A172 (cell line): ENCODE measurements at places on chromosomes 5 and 9. TPM values are rescaled to one million over a fixed set of nuclear protein-coding genes. Genes with fewer than 3 reads are reported as not detected.

- DNase-seq, result no peak
Measured at GRCh38 chr5:150070821-150071220, 15.5 kb downstream of the CSF1R start.

GRCh38 chr9:75964427-75964826, 74.0 kb downstream of the PCSK5 start:
- DNase-seq, result peak; percentile 4

DNA sequence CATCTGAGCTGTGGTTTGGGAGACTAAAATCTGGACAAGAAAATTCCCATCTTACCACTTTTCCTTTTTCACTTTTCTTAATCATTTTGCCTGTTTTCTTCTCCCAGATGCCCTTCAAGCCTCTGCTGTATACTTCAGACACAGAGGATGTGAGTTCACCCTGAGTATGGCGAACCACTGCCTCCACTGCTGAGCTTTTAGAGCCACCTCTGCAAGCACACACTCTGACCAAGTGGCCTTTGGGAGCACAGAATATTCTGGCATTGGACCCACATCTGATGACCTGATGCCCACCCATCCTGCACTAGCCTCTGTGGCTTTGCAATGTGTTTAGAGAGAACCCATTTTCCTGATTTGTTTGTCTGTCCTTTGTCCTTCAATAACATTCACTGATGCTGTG, 32.5 kb downstream of the TERT start:
- DNase-seq, result peak; percentile 13

GRCh38 chr9:132239999-132240840, 78.4 kb downstream of the NTNG2 start:
- DNase-seq, result no peak

DNA sequence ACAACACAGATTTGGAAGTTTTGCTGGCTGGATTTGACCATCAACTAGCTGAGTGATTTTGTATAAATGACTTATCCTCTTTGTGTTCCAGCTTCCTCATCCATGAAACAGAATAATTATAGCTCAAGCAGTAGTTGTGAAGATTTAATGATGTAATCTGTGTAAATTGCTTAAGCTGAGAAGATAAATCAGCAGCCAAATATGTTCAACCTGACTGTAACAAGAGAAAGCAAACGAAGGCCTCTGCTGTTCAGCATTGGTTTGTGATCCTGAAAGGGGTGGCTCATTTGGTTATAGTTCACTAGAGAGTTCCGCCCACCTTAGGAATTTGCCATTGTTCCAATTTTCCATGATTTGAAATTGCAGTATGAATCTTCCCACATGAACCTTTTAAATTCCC, 75.7 kb upstream of the CCDC112 start:
- DNase-seq, result no peak

DNA sequence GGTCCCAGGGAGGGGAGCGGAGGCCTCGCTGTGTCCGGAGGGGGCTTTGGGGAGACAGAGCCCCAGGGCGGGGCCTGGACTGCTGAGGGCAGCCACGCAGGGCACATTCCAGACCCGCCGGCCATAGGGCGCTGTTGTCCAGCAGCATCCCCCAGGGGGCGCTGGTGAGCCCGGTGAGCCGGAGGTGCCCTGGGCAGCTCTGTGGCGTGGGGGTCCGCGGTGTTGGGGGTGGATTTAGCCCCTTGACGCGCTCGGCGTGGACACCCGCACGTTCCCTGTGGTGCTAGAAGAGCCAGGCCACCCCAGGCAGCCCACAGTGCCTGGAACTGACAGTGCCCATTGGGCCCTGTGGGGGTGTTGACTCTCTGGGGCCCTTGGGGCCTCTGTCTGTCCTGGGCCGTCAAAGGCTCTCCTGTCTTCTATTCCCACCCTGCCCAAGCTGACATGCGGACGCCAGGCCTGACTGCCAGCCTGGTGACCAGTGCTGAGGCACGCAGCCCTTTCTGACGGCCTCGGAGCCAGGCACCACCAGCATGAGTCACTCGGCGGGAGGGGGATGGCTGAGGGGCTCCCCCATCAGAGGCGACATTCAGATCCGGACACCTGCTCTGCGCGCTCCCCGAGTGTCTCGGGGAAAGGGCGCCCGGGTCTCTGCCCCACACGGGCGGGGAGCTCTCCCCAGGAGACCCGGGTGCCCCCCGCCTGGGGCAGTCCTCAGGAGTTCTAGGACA, 23.9 kb downstream of the TPPP start:
- DNase-seq, result no peak

GRCh38 chr9:81613002-81613812, 76.1 kb downstream of the TLE1 start:
- no peak for DNase-seq

DNA sequence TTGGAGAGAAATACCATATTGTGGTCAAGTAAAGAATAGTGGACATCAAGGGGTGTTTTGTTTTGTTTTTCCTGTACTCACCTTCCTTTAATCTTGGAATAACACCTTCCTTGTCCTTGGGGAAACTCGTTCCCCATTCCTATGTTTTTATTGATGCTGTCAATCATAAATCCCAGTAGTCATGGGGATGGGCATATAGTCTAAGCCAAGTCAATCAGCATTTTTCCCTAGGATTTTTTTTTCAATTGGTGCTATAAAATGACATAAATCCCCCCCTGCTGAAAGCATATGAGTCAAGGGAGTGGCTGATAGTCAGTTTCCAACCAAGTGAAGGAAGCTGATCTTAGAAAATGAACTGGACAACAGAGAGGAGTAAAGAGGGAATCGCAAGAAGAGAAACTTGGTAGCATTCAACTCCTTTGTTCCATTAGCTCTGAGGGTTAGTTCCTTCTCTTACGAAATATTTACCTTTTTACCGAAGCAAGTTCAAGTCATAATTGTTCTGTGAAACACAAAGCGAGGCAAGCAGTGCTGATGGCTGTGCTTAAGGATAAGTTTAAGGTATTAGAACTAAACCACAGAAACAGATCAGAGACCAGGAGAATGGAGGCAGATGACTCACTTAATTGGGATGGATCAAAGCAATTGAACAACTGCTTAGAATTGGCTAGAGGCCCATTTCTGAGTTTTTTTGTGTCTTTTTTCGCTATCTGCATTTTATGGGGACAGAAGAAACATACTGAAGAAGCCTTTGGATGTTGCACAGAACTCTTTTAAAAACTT, 218.6 kb downstream of the SEMA6A start:
- no peak for DNase-seq

- DNase-seq, result no peak
Measured at GRCh38 chr9:137454145-137454596, 5.0 kb downstream of the NSMF start.

- peak; percentile 14 for DNase-seq
Measured at GRCh38 chr5:158840193-158840592, 259.5 kb downstream of the EBF1 start.

DNA sequence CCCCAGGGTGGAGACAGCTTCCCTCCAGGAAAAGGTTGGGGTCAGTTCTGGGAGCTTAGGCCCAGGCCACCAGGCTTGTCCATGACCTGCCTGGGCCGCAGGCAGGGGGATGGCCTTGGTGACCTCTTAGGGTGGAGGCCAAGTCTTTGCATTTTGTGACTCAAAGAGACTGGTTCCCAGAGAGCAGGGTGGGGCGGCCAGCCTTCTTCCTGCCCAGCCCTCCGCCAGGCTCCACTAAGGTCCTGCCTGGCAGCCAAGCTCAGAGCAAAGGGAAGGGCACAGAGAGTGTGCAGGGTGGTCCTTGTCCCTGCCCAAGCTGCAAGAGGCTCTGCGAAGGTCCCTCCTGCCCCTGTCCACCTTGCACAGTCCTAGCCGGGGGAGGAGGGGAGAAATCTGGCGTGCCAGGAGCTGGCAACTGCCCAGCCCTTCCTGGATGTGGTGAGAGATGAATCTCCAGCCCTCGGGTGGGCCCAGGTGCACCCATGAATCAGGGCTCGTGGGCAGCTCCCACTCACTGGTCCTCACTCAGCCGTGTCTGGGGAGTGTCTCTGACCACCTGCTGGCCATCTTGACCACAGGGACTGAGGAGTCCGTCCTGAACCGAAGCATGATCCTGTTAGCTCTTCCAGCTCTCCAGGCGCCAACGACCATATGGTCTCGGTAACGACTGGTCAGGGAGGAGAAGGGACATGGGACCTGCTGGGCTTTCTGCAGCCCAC, 2.3 kb upstream of the PTGDS start:
- DNase-seq, result peak; percentile 79

- DNase-seq, result no peak
Measured at GRCh38 chr9:38294220-38294960, 98.1 kb upstream of the ALDH1B1 start.

DNA sequence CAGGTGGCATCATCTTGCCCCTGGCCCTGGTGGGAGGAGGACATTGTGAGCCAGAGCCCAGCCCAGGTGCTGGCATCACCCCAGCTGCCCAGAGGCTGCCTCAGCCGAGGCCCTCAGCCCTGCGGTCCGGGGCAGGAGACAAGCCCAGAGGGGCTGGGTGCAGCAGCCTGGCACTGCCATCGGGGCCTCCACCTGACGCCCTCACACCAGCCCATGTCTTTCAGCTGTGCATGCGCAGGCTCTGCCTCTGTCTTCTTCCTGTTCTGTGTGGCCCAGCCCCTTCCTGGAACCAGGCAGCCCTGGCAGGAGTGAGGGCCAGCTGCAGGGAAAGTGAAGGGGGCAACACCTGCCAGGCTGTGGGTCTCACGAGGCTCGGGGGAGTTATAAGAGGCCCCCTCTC, 4.8 kb upstream of the CEL start:
- DNase-seq, result no peak

GRCh38 chr9:121220996-121221663, 19.5 kb upstream of the RAB14 start:
- DNase-seq, result no peak

DNA sequence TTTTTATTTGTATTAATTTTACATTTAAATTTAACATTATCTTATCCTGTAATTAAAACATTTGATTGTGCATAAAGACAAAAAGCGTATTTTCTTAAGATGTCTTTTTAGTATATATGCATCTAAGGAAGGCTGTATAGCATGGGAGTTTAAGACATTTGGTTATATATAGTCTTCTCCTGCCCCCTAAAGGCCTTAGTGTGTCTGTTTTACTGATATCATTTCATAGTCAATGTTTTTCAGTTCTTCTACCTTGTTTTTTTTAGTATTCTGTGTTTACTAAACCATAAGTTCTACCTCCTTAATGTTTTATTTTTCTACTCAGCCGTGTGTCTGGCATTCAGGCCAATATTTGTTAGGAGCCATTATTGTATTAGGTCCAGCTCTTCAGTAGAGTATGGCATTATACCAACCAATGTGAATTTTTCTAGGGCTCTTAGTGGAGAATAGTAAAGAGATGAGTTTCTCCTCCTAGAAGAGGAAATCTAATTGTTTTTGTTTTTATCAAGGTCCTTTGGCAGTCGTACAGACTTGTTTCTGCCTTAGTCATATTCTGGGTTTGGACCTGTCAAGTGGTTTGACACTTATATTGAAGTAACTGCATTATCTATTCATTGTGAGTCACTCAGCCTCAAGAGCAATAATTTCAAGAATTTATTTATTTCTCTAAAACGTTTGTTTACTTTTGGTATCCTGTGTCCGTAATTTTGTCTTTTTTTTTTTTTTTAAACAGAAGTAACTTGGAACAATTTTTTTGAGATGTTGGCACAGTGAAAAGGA, 74.8 kb downstream of the SLF1 start:
- peak; percentile 90 for DNase-seq

- no peak for DNase-seq
Measured at GRCh38 chr5:115907177-115907576, 55.1 kb upstream of the LVRN start.

GRCh38 chr5:120535900-120536299, 71.8 kb downstream of the PRR16 start:
- DNase-seq, result no peak

DNA sequence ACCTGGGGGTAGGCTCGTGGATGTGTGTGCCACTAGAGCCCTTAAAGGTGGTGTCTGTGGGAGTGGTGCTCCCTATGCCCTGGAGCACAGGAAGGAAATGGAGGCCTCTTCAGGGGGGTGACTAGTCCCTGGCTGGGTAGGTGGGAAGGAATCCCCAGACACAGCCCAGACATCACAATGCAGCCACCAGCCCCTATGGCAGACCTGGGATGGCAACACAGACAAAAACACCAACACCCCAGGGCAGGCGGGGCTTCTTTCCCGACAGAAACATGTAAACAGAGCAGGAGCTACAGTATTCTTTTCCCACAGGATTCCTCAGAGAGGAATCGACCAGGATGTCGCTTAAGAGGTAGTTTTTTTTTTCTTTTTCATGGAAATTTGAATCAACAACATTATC, 10.4 kb upstream of the NR5A1 start:
- no peak for DNase-seq

- no peak for DNase-seq
Measured at GRCh38 chr5:64489857-64490256, 16.0 kb upstream of the RGS7BP start.

DNA sequence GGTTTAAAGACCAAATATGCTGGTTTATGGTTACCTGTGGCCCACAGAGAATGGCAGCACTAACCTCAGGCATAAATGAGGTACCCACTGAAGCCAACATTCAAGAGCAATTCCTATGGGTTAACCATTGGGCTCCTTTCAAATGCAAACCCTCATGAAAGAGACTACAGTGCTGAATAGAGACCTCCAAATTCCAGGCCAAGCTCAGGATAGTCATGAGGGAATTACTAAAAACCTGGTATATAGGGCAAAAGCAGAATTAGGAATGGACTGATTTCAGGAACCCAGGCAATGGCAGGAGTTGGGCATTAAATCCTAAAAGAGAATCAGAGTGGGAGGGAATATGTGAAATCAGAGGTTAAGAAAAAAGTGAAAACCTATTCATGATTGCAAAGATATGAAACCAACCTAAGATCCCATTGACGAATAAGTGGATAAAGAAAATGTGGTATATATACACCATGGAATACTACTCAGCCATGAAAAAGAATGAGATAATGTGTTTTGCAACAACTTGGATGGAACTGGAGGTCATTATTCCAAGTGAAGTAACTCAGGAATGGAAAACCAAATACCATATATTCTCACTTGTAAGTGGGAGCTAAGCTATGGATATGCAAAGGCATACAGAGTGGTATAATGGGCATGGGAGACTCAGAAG, 51.6 kb downstream of the PDCD1LG2 start:
- no peak for DNase-seq

GRCh38 chr5:98780390-98780789, 6.9 kb downstream of the RGMB start:
- DNase-seq, result no peak

- DNase-seq, result no peak
Measured at GRCh38 chr9:111455638-111456037, 28.5 kb downstream of the ECPAS start.

GRCh38 chr5:1031306-1031959, 22.8 kb downstream of the NKD2 start:
- DNase-seq, result no peak

The CCDC152 gene
- total RNA-seq, result 0.69 TPM in 1 of 2 replicates, not detected in the other

The DOLPP1 gene
- 20.4 and 22.1 TPM in 2 replicates for total RNA-seq

The PCDHB4 gene
- 0.26 and 1.7 TPM in 2 replicates for total RNA-seq

The NUDT2 gene
- 52.1 and 67.4 TPM in 2 replicates for total RNA-seq

The GADD45G gene
- 6.0 and 10.2 TPM in 2 replicates for total RNA-seq

The FBLL1 gene
- total RNA-seq, result 0.17 TPM in 1 of 2 replicates, not detected in the other

The TPPP gene
- 0.05 and 0.36 TPM in 2 replicates for total RNA-seq

The LVRN gene
- 0.09 TPM in 1 of 2 replicates, not detected in the other for total RNA-seq

The SH3TC2 gene
- total RNA-seq, result 7.8 and 10.1 TPM in 2 replicates

The TMEM171 gene
- 15.7 and 23.5 TPM in 2 replicates for total RNA-seq

The GRAMD2B gene
- total RNA-seq, result 4.8 and 11.2 TPM in 2 replicates

The GPR21 gene
- total RNA-seq, result not detected in 2 replicates
